Spinal cord (tissue), 10 donors: ENCODE measurements at places on chromosomes 1 and 21. TPM values are rescaled to one million over a fixed set of nuclear protein-coding genes. Genes with fewer than 3 reads are reported as not detected.

Gene IGSF5
- 2.7 TPM for total RNA-seq

- peaks cover 37% of the 10 kb centered on the region for H3K4me1 ChIP-seq
- peaks cover 51% of the 10 kb centered on the region for H3K36me3 ChIP-seq
- H3K4me3 ChIP-seq = no peak overlapping the region
Observed at GRCh38 chr21:43944078-43944633, 68.0 kb upstream of the TRAPPC10 start.

- DNase-seq = no peak
- no peaks in the 10 kb centered on the region for H3K27me3 ChIP-seq
- H3K27ac ChIP-seq = peak overlapping the region; percentile 91
- H3K36me3 ChIP-seq = peaks cover 33% of the 10 kb centered on the region
- peak overlapping the region; percentile 38 for H3K4me3 ChIP-seq
Observed at GRCh38 chr1:154969860-154970452, 591 bp downstream of the SHC1 start.

Gene RNF186
- not detected for total RNA-seq

Gene MYBPH
- 0.06 TPM for total RNA-seq

DNA sequence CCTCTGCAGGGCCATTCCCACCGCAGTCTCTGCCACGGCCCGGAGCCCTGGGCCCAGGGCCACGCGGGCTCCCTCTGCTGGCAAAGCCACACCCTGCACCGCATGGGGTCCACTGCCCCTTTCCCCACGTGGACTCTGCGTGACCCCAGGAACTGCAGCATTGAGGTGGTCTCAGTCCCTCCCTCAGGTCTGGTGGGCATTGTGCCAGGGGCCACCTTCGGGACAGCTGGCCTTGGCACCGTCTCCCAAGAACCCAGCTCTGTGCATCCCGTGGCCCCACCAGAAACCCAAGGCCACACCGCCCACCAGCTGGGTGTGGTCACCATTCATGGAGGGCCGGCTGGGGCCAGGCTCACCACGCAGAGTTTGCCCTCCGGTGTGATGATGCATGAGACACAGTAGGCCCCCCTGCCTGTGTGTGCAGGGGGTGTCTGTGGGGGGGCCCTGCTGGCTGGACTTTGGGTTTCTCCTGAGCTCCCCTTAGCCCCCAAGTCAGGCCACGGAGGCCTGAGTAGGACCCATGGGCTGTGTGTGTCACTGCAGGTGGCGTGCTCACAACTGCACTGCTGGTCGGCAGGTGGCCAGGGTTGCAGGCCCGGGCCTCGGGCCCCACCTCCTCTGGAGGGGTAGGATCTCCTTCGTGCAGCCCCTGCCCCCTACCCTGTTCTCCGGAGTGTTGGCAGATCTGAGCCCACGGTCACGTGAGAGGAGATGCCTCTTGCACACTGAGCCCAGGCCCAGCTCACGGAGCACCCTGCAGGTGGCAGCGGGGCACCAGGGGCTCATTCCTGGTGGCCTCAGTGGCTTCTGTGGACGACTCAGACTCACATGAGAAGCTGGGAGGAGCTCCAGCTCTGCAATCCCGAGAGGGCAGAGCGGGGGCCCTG is 5.8 kb downstream of the VWA1 start:
- no peak overlapping the region for H3K27ac ChIP-seq
- H3K4me1 ChIP-seq = peaks cover 42% of the 10 kb centered on the region
- no peak overlapping the region for H3K4me3 ChIP-seq
- peaks cover 3% of the 10 kb centered on the region for H3K27me3 ChIP-seq

DNA sequence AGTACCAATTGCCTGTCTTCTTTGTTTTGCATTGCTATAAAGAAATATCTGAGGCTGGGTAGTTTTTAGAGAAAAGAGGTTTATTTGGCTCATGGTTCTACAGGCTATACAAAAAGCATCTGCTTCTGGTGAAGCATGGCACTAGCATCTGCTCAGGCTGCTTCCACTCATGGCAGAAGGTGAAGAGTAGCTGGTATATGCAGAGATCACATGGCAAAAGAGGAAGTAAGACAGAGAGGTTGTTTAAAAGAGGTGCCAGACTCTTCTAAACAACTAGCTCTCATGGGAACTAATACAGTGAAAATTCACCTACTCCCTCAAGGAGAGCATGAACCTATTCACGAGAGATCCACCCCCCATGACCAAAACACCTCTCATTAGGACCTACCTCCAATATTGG is 56.7 kb upstream of the GUCA2B start:
- H3K27me3 ChIP-seq = no peaks in the 10 kb centered on the region
- no peak for DNase-seq
- H3K27ac ChIP-seq = no peak overlapping the region
- H3K4me1 ChIP-seq = no peaks in the 10 kb centered on the region

GRCh38 chr1:234645964-234646363 is 36.0 kb upstream of the IRF2BP2 start:
- no peak overlapping the region for H3K4me3 ChIP-seq
- no peaks in the 10 kb centered on the region for H3K27me3 ChIP-seq
- H3K27ac ChIP-seq = no peak overlapping the region

DNA sequence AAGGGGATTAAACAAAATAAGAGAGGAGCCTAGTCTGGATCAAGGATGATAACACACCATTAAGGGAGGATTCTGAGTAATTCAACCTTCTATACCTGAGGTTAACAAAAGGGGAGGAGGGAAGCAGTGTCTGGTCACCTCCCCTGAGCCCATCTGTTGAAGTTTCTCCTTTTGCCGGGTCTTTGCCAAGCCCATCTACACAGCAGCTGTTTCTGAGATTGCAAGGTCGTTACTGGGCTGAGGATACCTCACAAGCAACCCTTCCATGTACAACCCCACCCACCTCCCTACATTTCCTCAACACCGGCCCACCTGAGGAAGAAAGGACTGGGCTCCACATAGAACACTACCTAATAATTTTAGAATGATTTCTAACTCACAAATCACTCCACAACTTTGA is 26.3 kb downstream of the LRRC52 start:
- no peak overlapping the region for H3K4me3 ChIP-seq
- no peaks in the 10 kb centered on the region for H3K27me3 ChIP-seq
- H3K36me3 ChIP-seq = no peaks in the 10 kb centered on the region
- H3K27ac ChIP-seq = no peak overlapping the region

GRCh38 chr1:3465091-3465934 is 10.8 kb downstream of the ARHGEF16 start:
- no peak for DNase-seq
- no peaks in the 10 kb centered on the region for H3K36me3 ChIP-seq
- H3K4me1 ChIP-seq = peaks cover 35% of the 10 kb centered on the region
- H3K27me3 ChIP-seq = no peaks in the 10 kb centered on the region
- no peak overlapping the region for H3K4me3 ChIP-seq

Gene OPTC
- total RNA-seq = not detected

GRCh38 chr1:13706046-13706445 is 6.1 kb downstream of the PRDM2 start:
- no peak for DNase-seq
- no peak overlapping the region for H3K27ac ChIP-seq
- H3K36me3 ChIP-seq = no peaks in the 10 kb centered on the region
- H3K27me3 ChIP-seq = no peaks in the 10 kb centered on the region

DNA sequence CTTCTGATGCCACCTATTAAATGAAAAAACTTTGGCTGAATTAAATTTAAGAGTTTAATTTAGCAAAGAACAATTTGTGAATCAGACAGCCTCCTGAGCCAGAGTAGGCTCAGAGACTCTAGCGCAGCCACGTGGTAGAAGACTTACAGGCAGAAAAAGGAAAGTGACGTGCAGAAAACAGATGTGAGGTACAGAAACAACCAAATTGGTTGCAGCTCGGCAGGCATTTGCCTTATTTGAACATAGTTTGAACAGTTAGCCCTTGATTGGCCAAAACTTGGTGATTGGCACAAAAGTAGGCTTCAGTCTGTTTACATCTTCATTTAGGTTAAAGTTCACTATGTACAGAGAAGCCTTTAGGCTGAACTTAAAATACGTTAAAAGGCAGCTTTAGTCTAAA is 22.9 kb downstream of the TCP10L start:
- no peaks in the 10 kb centered on the region for H3K4me1 ChIP-seq
- peak; percentile 6 for DNase-seq
- no peak overlapping the region for H3K4me3 ChIP-seq
- H3K36me3 ChIP-seq = no peaks in the 10 kb centered on the region
- no peaks in the 10 kb centered on the region for H3K27me3 ChIP-seq

Gene CYP4B1
- 0.66 TPM for total RNA-seq

Gene ZZZ3
- 121 TPM for total RNA-seq

DNA sequence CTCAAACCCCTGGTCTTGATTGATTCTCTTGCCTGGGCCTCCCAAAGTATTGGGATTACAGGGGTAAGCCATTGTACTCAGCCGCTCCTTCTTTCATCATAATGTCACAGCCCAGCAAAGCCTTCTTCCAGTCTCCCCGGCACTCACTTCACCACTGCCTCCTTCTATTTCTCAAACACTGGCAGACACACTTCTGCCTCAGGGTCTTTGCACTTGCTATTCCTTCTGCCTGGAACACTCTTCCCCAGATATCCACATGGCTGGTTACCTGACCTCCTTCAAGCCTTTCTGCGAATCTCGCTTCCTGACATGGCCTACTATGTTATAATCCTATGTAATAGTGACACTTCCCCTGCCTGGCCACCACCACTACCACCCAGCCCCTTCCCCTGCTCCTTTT is 7.2 kb upstream of the SLC9A1 start:
- no peaks in the 10 kb centered on the region for H3K27me3 ChIP-seq
- no peaks in the 10 kb centered on the region for H3K4me1 ChIP-seq
- DNase-seq = no peak
- H3K4me3 ChIP-seq = no peak overlapping the region
- no peak overlapping the region for H3K27ac ChIP-seq

DNA sequence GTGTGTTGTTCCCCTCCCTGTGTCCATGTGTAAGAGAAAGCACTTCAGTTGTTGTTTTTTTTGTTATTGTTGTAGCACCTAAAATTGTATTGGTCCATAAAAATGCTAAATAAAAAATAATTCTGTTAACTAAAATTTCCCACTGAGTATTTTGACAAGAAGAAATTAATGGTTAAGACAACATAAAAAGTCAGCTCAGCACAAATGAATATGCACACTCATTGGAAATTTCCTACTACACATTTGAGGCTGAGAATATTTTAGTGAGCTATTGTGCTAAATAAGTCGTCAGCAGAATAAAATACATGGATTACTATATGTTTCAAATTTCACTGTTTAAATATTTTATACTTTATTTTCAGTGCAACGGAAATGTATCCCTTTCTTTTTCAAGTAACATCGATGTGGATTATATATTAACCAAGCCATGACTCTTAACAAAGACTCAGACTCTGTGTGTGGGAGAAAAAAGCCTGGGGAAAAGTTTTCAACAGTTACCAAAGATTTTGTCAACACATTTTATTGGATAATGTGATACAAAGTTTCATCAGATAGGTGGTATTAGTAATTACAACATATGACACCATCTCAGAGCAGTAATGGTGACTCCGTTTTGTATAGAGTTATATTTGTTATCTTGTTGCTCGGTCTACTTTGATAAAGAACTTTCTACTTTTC is 63.4 kb downstream of the LYPLAL1 start:
- no peak overlapping the region for H3K27ac ChIP-seq
- no peak overlapping the region for H3K4me3 ChIP-seq
- no peaks in the 10 kb centered on the region for H3K36me3 ChIP-seq
- no peak for DNase-seq
